ENCODE measurements at places on chromosomes 7 and 10. TPM values are rescaled to one million over a fixed set of nuclear protein-coding genes. Genes with fewer than 3 reads are reported as not detected.

- no peak for DNase-seq
Measured at GRCh38 chr10:58384544-58384998, 639 bp upstream of the TFAM start.

GRCh38 chr7:7208520-7208919, 26.2 kb downstream of the C1GALT1 start:
- DNase-seq, result no peak

DNA sequence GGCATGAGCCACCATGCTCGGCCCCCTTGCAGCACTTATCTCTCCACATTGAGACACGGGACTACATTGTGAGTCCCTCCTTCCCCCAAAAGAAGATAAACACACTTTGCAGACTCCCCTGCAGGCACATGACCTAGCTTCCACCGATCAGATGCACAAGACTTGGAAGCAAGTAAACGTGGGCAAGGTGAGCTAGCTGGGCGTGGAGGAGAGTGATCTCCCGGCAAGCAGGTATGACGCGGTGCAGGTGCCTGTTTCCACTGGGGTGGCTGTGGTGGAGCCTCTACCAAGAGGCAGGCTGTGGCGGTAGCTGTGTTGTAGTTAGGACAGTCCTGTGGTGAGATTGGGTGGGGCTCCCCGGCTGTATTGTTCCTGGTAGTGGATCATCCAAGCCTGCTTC, 7.7 kb upstream of the COMTD1 start:
- peak; percentile 41 for DNase-seq

ELFN1 gene
- 1.7 TPM for total RNA-seq

LRRC4 gene
- 1.3 TPM for total RNA-seq

GPR26 gene
- total RNA-seq, result not detected

DNA sequence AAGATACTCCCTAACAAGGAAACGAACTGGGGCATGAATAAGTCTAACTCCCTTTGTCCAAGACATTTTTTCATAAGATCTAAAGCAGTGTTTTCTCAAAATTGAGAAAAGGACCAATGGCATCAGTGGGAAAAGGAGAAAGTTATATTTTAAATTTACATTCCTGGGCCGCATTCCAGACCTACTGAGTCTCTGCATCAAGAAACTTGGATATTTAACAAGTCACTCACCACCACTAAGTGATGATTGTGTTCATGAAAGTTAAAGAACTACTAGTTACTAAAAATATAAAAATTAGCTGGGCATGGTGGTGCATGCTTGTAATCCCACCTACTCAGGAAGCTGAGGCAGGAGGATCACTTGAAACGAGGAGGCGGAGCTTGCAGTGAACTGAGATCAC, 149.6 kb upstream of the MEOX2 start:
- DNase-seq, result no peak

MYL7 gene
- total RNA-seq, result not detected

ACBD7 gene
- 0.86 TPM for total RNA-seq

RHEB gene
- 95.2 TPM for total RNA-seq

GRCh38 chr10:48240196-48240595, 34.3 kb downstream of the FRMPD2 start:
- no peak for DNase-seq

DNA sequence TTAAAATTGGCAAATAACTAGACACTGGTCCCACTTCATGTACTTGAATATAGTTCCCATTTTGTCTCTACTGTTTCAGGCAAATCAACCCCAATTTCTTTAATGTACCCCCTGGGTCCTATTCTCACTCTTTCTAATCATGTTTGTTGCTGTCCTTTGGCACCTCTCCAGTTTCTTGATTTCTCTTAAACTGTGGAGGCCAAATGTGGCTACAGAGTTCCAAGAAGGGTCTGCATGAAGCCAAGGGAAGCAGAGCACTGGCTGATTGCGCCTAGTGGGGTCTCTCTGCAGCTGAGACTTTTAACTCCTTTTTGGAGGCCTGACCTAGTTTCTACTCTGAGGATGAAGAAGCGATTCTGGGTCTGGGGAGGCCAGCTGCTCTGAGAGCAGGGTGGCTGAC, 6.7 kb upstream of the ADAM12 start:
- no peak for DNase-seq

DNA sequence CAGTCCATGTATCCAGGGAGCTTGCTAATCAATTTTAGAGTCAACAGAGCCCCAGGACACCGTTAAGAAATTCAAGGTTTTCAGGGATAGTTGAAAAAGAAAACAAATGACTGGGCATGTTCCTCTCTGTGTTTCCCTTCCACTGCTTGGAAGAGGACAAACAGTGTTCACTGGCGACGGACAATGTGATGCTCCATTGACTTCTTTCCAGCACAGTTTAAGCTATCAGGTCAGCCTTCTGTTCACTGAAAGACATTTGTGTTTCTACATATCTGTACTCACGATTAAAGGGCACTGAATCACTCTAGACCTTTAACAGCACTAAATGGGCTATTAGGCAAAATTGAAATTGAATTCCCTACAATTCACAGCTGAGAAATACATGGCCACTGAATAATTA, 123.6 kb downstream of the RNLS start:
- no peak for DNase-seq

GRCh38 chr7:2710901-2711551, 23.0 kb downstream of the AMZ1 start:
- DNase-seq, result no peak

- DNase-seq, result no peak
Measured at GRCh38 chr10:77245953-77246352, 391.7 kb downstream of the KCNMA1 start.

GRCh38 chr10:9243941-9244411, 1189.5 kb downstream of the GATA3 start:
- no peak for DNase-seq

DNA sequence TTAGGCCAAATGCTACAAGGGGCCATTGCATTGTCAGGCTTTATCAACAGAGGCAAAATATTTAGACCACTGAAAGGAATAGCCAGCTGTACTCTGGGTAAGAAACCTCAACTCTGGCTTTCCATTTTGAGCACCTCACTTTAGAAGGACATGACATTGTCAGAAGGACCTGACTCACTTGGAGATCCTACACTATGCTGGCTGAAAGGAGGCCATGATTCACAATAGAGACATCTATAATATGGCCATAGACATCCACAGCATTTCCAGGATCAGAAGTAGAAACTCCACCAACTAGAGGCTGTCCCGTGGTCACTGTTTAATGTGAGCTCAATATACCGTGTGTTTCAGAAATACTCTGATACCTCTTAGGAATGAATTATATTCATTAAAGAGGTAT, 140.9 kb downstream of the BTAF1 start:
- no peak for DNase-seq

FGFBP3 gene
- total RNA-seq, result 2.9 TPM

DNA sequence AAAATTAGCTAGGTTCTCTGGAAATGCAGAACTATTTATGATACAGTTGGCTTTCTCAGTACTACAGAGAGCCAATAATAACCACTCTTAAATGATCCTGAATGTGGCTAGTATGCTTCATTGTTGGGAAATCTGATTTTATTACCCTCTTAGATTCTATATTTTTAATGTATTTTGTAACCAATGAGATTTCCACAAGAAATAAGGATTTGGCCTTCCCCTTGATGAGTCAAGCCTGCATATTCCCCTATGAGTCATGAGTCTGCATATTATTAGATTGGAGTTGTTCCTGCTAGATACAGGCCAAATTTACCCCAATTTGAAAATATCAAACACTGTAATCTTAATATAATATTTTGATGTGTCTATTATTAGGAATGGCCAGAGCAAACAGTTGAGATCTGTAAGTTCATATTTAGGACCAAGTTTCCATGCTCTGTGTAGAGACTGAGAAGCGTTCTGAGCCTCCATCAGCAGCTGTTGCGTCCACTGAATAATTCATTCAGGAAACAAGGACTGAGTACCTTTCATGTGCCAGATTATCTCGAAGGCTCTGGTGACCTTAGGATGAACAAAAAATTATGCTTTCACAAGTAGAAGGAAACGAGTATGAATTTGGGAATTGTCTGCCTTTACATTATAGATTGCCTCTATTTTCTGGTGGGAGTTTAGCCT, 793.4 kb downstream of the NRG3 start:
- no peak for DNase-seq

DNA sequence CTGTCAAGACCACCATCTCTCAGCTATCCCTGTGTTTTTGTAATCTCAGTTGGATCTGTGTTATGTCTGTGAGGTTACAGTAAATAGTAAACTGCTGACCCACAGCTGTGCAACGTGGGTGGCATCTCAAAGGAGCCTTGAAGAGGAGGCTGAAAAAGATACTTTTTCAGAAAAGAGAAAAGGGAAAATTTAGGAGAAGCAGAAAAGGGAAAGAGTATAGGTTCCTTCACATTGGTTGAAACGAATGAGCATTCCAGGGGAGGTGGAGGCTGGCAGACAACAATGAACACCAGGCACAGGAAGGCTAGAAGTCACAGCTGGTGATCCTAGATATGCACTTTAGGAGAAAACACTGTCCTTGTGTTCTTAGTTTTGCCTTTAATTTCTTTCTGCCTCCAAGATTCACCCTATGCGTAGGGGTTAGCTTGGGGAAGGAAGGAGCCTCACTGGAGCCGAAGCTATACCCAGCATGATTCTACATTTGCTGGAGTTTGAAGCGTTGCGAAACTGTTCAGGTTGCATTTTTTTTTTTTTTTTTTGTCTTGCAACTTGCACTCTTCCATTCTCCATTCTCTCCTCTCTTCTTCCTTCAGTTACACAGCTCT, 18.3 kb downstream of the CPED1 start:
- DNase-seq, result no peak

GRCh38 chr7:85510287-85510686, 323.4 kb upstream of the SEMA3D start:
- DNase-seq, result no peak

GRCh38 chr10:44393051-44393630, 8.2 kb upstream of the CXCL12 start:
- DNase-seq, result peak; percentile 40

DNA sequence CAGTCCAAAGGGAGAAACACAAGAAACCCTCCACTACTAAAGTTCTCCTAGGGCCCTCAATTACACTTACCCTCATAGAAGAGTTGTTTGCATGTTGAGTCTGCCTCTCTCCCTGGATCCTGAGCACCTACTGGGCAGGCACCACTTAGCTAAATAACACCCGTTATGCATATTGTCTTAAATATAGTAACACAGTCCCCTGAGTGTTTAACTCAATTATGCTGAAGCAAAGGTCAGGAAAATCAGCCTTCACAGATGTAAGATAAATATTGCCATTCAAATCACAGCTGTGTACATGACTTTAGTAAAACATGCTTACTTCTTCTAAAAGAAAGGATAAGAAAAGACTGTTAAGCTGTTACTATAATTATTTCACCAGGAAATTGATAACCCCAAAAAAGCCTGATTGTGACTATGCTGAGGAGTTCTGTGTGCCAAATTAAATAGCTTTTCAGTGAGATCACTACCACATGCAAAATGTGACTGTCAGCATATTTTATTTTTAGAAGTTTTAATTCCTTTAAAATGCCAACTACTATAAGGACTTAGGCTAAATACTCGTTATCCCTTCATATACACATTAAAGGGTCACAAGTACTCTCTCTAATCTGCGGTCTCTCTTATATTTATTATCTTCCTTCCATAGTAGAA, 733.9 kb upstream of the PHF14 start:
- no peak for DNase-seq

DNA sequence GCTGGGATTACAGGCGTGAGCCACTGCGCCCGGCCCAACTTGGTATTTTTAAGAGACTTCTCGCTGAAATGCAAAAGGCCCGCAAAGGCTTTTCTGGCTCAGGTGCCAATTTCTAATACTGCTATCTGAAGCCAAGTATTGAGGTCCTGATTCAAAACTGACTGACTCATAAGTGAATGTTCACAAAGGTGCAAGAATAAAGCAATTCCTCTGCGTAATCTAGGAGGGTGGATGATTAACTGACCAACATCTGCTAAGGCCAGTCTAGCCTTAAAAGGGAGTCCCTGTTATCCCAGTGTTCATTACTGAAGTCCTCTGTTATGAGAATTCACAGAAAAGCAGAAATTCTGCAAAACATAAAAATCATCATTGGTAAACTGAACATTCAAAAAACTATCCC, 111.4 kb downstream of the SRPK2 start:
- DNase-seq, result no peak

APBB1IP gene
- 8.0 TPM for total RNA-seq

NPFFR1 gene
- 0.05 TPM for total RNA-seq

- DNase-seq, result no peak
Measured at GRCh38 chr7:12578930-12579640, 8.6 kb downstream of the SCIN start.

DNA sequence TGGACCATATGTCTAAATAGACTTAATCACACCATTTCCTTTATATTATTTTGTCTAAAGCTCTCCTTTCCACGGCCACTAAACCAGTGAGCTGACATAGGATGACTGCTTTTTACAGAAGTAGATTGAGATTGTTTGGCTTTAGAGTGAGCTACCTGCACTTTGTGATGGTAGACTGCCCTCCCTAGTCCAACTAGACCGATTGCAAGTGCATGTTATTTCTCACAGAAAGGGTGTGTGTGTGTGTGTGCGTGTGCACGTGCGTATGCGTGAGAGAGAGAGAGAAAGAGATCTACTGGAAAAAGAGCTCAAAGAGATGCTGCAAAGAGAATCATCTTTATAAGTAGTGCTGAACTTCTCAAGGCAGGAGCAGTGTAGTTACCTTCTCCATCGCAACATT, 60.7 kb downstream of the VCL start:
- DNase-seq, result no peak

- DNase-seq, result no peak
Measured at GRCh38 chr10:124614003-124614659, 130.0 kb downstream of the FAM53B start.

CCL26 gene
- 1.1 TPM for total RNA-seq

DNA sequence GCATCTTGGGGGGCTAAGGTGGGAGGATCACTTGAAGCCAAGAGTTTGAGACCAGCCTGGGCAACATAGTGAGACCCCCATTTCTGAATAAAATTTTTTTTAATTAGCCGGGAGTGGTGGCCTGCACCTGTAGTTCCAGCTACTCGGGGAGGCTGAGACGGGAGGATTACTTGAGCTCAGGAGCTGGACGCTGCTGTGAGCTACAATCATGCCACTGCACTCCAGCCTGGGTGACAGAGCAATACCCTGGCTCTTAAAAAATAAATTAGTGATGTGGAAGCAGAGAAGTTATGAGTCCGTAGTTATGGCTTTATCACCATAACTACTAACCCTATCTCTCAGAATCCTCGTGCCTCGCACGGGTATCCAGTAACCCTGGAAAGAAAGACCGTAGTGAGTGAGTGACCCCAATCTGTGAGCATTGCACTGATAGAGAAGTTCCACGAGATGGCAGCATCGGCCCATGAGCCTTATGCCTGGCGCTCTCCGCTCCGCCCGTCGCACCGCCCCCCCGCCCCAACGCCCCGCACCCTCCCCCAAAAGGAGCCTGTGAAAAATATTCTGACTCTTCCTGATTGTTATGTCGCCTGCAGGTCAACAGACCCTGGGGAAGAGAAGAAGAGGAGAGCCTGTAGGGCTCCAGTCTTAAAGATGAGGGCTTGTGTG, 4.9 kb upstream of the SLC29A3 start:
- no peak for DNase-seq

- DNase-seq, result no peak
Measured at GRCh38 chr7:138662991-138663320, 38.2 kb downstream of the SVOPL start.

SFRP5 gene
- total RNA-seq, result 0.81 TPM

NUTM2E gene
- total RNA-seq, result 0.16 TPM

GRCh38 chr10:73859784-73860491, 14.4 kb downstream of the CAMK2G start:
- DNase-seq, result no peak

ELN gene
- total RNA-seq, result 31.9 TPM

GRCh38 chr10:112388548-112388947, 14.6 kb downstream of the ACSL5 start:
- DNase-seq, result no peak

- DNase-seq, result no peak
Measured at GRCh38 chr7:151080067-151080521, 515 bp downstream of the FASTK start.

- no peak for DNase-seq
Measured at GRCh38 chr10:48649349-48649944, 35.2 kb upstream of the WDFY4 start.

Measured in ureter (tissue), 1 donor.